ENCODE measurements at places on chromosomes 2 and 18. TPM values are rescaled to one million over a fixed set of nuclear protein-coding genes. Genes with fewer than 3 reads are reported as not detected.

DNA sequence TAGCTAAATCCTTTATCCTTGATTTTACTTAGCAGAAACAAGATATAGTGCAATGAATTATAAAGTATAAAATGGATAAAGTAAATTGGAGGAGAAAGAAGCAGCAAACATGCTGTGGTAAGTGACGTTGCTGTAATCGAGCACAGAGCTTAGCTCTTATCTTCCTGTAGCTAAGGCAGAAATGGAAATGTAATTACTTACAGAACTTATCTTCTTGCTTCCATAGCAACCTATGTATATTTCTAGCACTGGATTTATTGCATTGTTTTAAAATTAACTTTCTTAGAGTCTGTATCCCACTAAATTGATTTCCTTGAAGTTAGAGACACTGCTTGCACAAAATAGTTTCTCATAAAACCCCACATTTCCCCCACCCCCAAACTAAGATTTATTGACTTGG is 130.6 kb upstream of the MC4R start:
- H3K27ac ChIP-seq: no peak overlapping the region
- H3K4me3 ChIP-seq: no peak overlapping the region
- no peak for DNase-seq

DSG2 gene
- 38.3 TPM for total RNA-seq

DNA sequence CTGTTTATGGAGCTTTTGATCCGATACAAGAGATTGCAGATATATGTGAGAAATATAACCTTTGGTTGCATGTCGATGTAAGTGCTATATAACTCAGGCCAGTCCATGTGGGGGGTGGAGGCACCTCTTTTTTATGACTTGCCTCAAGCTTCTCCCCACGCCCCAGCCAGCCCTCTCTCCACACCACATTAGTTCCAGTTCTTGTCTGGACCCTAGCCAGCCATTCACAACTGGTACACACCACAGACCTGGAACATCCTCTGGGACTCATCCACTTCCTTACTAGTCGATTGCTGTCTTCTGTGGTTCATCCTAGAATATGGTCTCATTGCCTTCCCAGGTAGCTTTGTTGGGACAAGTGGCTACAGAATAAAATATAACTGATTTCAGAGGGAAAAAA is 31.0 kb downstream of the GAD1 start:
- no peaks in the 10 kb centered on the region for H3K36me3 ChIP-seq
- H3K27ac ChIP-seq: no peak overlapping the region
- no peak overlapping the region for H3K4me3 ChIP-seq
- no peak for DNase-seq
- peaks cover 10% of the 10 kb centered on the region for H3K27me3 ChIP-seq

DNA sequence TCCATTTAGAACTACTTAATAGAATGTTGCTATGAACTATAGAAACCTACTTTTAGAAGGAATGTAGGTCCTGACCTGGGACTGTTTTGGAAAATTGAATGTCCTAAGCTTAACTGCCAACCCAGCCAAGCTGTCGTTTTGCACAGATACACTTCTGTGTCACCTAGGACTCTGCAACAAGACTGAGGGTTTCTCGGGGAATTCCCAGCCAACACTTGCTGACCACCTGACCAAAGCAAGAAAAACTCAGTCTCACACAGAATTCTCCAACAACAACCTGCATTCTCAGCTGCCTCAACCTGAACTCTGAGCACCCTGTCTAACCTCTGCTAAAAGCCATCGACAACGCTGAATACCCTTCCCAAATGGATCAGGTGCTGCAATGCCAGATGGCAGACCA is 128.2 kb downstream of the SS18 start:
- DNase-seq: no peak
- H3K36me3 ChIP-seq: no peaks in the 10 kb centered on the region
- no peak overlapping the region for H3K27ac ChIP-seq
- H3K27me3 ChIP-seq: peaks cover 7% of the 10 kb centered on the region

DNA sequence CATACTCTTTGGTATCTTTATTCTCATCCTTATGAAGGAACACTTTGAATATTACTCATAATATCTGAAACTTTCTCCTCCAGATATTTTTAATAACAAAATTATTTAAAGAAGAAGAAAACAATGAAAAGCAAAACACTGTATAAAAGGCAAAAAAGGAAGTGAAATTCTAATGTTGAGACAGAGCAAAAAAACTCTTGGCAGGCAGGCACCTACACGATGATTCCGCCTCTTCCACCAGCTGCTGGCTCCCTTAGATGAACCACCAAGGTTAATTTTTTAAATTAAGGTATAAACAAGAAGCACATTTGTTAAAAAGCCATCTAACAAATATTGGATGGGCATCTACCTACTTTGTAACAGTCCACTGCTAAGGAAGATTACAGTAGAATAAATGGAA is 434.7 kb downstream of the EPHA4 start:
- no peaks in the 10 kb centered on the region for H3K36me3 ChIP-seq
- H3K27me3 ChIP-seq: no peaks in the 10 kb centered on the region
- no peaks in the 10 kb centered on the region for H3K4me1 ChIP-seq
- DNase-seq: no peak

- no peak overlapping the region for H3K4me3 ChIP-seq
- H3K4me1 ChIP-seq: no peaks in the 10 kb centered on the region
- H3K36me3 ChIP-seq: no peaks in the 10 kb centered on the region
- H3K27ac ChIP-seq: no peak overlapping the region
These were observed 10.1 kb upstream of the TNFAIP6 start for GRCh38 chr2:151347294-151347693.

CPS1 gene
- total RNA-seq: 2.9 TPM

DNA sequence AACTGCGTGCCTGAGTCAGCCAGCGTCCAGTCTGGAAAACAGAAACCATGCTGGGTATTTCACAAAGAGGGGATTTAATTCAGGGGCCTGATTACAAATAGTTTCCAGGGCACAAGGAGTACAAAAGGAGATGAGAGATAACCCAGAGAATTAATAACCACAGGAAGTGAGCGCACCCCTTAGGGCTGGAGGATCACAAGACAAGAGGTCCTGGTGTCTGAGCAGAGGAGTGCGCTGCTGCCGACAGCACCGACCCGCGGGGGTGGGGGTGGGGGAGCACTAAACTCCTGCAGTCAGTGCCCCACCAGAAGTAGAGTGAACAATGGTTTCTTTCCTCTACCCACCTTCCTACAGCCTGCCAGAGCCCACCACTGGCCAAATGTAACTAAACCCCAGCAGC is 20.8 kb upstream of the MAL start:
- DNase-seq: no peak
- H3K27me3 ChIP-seq: peaks cover 4% of the 10 kb centered on the region
- no peak overlapping the region for H3K27ac ChIP-seq
- no peak overlapping the region for H3K4me3 ChIP-seq
- no peaks in the 10 kb centered on the region for H3K4me1 ChIP-seq

GRCh38 chr2:40783704-40784103 is 331.8 kb upstream of the SLC8A1 start:
- no peaks in the 10 kb centered on the region for H3K4me1 ChIP-seq
- no peak overlapping the region for H3K4me3 ChIP-seq
- no peak overlapping the region for H3K27ac ChIP-seq
- no peak for DNase-seq

RPS27A gene
- total RNA-seq: 386 TPM

DNA sequence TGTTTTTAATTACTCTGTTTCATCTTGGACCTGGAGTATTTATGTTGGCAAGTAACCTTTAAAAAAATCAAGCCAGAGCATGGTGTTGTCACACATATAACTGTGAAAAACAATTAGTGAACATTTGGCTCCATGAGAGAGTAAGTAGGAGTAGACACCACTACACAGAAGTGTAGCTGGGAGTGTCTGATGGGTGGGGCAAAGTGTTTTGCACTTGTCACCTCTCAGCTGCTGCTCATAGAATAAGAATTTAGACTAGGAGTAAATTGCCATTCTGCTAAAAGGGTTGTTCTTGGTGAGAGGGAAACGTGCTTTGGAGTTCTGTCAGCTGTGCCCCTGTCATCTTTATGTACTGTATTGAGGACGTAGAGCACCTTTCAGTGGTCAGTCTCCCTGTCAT is 114.5 kb downstream of the TTC27 start:
- H3K27me3 ChIP-seq: no peaks in the 10 kb centered on the region
- H3K4me1 ChIP-seq: peaks cover 42% of the 10 kb centered on the region
- H3K27ac ChIP-seq: no peak overlapping the region
- no peak overlapping the region for H3K4me3 ChIP-seq
- DNase-seq: no peak
- no peaks in the 10 kb centered on the region for H3K36me3 ChIP-seq
